Activated T-cell treated with anti-CD3 and anti-CD28 coated beads, Interleukin-2, amount 50 U/mL, for 72 hours (primary cell): ENCODE measurements at places on chromosomes 13 and 19. TPM values are rescaled to one million over a fixed set of nuclear protein-coding genes. Genes with fewer than 3 reads are reported as not detected.

The CPAMD8 gene
- total RNA-seq, result 0.28 TPM

The MAB21L1 gene
- not detected for total RNA-seq

The C13orf42 gene
- total RNA-seq, result not detected

The GPR42 gene
- 1.1 TPM for total RNA-seq

The PSG7 gene
- total RNA-seq, result not detected

The FAM32A gene
- total RNA-seq, result 47.0 TPM

The ZNF30 gene
- 8.5 TPM for total RNA-seq
